ENCODE measurements at places on chromosomes 11 and 22. TPM values are rescaled to one million over a fixed set of nuclear protein-coding genes. Genes with fewer than 3 reads are reported as not detected.

KIAA1671 gene
- 0.53 TPM for total RNA-seq

TSGA10IP gene
- total RNA-seq = not detected

OTOG gene
- total RNA-seq = not detected

FTH1 gene
- total RNA-seq = 1,396 TPM

GRCh38 chr11:63909591-63910506, 7.1 kb downstream of the RCOR2 start:
- no peak for DNase-seq

- DNase-seq = no peak
Observed at GRCh38 chr11:105899772-105900171, 122.3 kb downstream of the MSANTD4 start.
